ENCODE measurements at places on chromosomes 3 and 15.

- peak; percentile 99 for DNase-seq
These were observed 41.5 kb downstream of the CP start for GRCh38 chr3:149180057-149180573.

DNA sequence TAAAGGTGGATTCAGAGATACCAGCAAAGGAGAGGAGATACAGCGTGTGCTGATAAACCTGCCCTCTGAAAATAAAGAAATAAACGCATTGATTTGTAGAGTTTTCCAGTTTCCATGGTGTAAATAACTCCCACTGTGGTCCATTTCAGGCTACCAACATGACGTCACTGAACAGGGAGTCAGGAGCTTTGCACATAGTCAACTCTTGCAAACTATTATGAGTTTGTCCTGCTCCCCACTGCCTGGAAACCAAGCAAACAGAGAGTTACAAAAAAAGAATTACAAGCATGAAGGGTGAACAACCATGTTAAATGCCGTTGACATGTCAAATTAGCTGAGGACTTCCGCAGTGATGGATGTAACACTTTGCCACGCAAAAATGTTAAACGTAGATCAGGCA lies 70.4 kb upstream of the GATA2 start:
- DNase-seq = no peak

GRCh38 chr15:90685591-90686434 lies 31.3 kb upstream of the BLM start:
- DNase-seq = no peak

DNA sequence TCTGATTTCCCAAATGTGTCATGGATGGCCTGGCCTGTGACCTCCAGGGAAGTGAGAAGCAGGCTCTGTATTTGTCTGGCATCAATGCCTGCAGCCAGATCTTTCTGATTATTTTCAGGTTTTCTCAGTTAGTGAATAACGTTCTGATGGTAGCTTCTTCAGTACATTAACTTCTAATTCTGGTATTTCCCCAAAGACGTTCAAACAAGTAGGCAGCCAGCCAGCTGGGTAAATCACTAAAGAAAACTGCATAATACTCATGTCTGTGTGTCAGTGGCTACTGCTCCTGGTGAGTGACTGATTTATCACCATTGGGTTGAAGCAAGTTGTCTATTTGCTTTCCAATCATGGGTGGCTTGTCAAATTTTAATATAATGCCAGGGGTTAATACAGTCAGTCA lies 162.6 kb upstream of the PFN2 start:
- DNase-seq = no peak

DNA sequence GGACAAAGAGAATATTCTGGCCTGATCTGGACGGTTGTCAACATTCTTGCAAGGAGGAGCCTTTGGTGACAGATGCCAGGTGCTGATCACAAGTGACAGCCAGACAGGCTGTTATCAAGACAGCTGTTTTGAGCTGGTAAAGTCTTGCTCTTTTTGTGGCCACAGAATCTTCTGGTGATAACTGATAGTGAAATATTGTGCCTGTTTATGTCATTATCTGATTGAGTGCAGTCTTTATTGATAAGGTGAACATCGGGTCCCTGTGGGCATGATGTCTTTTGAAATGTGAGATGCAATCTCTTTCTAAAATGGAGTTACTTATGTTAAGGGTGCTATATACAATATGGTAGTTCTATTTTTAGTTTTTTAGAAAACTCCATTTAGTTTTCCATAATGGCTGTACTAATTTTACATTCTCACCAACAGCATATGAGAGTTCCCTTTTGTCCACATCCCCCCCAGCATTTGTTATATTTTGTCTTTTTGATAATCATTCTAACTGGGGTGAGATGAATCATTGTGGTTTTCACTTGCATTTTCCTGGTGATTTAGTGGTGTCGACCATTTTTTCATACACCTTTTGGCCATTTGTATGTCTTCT lies 10.7 kb downstream of the CEP63 start:
- DNase-seq = no peak

DNA sequence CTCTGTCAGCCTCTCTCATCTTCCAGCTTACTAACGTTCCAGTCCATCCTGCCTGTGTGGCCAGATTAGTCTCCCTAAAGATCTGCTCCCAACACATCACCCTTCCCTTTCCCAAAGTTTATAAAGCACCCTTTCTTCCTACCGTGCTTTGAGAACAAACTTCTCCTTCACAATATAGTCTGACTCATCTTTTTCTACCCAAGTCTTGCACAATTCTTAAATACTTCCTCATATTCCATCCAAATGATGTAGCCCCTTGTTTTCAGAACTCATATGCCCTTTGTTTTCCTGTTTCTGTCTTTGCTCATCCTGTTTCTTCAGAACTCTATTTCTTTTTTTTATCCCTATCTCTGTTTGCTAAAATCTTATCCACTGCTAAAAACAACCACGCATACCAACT lies 326.8 kb downstream of the MFSD1 start:
- peak; percentile 48 for DNase-seq

DNA sequence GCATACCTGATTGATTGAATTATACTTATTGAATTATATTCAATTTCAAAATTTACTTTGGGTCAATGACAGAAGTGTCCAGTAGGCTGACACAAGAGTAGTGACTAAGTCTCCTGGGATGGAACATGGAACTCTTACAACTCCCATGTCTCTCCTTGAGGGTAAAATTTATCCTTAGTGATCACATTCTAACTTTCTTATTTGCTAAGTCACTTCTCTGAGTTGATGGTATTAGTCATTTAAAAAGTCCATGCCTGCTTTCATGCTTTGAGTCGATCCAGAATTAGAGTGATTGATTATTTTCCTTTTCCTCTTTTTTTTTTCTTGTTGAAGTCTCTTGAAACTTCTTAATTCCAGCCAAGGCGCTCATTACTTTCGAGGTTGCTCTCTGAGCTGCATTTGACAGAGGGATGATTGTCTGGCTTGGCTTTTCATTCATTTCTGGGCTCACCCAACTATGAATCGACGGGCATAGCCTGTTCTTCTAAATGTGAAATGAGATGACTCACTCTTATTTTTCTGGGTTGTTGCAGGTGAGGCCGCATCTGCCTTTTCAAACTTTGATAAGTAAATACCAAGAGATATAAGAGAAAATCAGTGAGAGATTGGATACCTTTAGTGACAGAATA lies 34.9 kb downstream of the LRRC3B start:
- DNase-seq = no peak

GRCh38 chr3:143294188-143294587 lies 174.6 kb downstream of the CHST2 start:
- DNase-seq = no peak

- no peak for DNase-seq
These were observed 19.8 kb downstream of the FANCD2OS start for GRCh38 chr3:10088256-10088655.

DNA sequence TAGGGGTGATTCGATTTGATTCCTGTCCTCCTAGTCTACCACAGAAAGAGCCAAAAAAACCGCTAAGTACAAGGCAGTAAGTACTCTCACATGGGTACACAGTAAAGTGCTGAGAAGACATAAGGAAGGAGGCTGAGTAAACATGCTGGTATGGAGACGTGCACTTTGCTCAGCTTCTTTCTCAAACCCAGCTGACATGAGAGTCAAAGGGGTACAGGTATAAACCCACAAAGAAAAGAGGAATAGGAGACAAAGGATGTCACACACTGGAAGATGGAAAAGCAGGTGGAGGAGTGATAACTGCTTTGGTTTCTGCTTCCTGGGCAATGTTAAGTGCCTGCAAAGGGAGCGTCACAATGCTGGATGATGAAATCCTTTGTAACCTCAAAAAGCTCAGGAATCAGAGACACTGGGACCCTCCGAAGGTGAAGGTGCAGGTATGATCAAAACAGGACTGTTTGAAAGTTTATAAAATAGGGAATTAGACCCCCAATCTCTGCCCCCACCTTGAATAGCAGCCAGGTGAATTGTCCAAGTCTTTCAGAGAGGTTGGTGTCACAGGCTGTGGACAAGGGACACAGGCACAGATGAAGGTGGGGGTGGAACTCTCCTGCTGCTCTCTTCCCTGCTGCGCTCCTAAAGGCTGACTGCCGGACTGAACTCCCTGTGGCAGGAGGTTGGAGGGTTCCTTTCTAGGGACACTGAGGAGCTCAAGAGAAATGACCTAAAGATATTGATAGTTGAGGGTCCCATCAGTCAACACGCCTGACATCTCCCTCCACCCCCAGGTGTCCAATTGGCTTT lies 101.8 kb downstream of the RAB11A start:
- no peak for DNase-seq

DNA sequence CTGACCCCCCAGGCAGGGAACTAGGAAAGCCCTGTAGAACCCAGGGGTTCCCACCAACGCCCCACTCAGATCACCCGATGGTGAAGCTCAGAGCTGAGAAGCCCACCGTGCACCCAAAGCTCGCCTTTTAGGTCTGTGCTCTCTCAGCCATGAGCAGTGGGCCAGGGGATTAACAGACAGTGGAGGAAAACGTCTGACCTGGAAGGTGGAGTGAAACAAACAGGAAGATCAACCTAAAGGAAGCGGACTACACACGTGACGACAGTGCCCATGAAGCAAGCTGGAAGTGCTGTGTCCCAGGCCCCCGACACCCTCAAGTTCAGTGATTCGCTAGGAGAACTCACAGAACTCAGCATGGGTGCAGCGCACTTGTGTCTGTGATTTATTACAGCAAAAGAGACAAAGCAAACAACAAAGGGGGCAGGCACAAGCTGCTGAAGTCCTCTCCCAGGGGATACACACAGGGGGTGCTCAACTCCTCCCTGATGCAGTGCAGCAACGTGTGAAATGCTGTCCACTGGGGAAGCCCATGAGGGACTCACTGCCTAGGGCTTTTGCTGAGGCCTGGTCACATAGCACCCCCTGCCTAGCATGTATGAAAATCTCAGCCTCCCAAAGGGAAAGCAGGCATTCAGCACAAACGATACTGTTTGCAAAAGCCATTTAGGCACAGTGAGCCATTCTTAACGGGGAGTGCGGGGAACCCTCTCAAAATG lies 43.5 kb downstream of the CFAP92 start:
- DNase-seq = no peak

GRCh38 chr3:142888099-142888480 lies 793 bp downstream of the PCOLCE2 start:
- DNase-seq = no peak

- no peak for DNase-seq
These were observed 282.5 kb upstream of the TTC14 start for GRCh38 chr3:180319461-180319860.

GRCh38 chr15:88708655-88709054 lies 69.8 kb downstream of the ISG20 start:
- no peak for DNase-seq

DNA sequence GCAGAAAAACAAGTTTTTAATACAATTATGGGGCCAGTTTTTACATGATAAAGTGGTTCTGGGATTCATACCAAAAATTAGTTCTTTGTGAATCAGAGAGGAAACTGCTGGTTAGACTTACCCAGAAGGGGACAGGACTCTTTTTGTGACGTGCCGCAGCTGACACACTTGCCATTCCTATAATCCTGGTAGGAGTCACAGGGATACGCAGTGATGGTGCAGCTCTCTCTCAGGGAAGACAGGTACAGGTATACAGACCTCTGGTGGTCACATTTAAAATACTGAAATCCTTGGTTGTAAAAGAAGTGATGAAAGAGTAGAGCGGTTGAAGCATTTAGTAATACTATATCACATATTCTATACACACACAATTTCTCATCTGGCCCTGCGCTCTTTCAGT lies 20.2 kb upstream of the TMEM41A start:
- no peak for DNase-seq

GRCh38 chr3:181564222-181564621 lies 147.5 kb upstream of the SOX2 start:
- no peak for DNase-seq

DNA sequence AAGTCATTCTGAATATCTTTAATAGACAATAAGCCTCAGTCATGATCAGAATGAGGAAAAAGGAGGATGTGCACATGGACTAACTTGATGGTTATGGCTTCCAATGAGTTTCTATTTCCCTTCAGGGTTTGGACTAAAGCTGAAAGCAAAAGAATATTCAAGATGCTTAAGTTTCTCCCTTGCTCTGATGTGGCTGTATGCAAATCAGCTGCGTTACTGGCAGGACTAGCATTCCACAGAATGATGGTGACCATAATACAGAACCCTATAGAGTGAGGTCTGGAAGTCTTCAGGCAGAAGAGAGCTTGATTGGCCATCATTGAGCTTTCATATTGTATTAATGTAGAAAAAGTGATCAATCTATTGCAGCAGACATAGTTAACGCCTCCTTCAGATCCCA lies 466.0 kb downstream of the NLGN1 start:
- no peak for DNase-seq

DNA sequence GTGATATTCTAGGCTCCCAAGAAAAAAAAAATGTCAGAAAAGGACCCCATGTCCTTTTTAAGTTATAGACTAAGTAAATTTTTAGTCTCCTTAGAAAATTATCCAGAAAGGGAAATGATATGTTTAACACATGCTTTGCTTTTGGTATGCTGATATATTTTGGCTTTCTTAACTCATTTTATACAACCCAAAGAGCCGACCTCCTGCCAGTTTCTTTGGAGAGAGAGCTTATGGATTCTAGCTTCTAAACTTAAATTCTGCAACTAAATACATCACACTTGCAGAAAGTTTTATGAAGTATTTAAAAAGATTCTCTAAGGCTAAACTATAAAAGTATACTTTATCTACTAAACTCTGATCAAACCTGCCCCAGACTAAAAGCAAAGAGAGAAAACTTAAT lies 43.9 kb upstream of the ZPLD1 start:
- no peak for DNase-seq

DNA sequence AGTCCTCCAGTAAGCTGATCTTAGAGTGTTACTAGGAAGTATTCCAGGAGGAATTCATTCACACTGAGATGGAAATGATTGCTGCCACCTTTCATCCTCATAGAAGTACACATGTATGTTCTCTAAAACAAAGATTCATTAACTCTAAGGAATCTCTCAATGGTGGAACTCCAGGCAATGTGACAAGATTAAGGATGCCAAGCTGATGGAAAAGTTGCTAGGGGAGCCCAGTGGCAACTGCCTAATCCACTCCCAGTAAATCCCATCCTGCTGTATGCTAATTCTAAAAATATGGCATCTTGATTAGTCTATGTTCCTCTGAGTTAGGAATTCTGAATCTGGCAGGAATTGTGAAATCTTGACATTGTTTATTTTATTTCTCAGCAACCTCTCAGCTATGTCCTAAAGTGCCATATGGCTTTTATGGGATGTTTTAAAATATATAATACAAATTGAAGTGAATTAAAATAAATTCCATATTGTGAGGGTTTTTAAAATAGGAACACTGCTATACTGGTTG lies 210.0 kb upstream of the TRIM42 start:
- DNase-seq = no peak

DNA sequence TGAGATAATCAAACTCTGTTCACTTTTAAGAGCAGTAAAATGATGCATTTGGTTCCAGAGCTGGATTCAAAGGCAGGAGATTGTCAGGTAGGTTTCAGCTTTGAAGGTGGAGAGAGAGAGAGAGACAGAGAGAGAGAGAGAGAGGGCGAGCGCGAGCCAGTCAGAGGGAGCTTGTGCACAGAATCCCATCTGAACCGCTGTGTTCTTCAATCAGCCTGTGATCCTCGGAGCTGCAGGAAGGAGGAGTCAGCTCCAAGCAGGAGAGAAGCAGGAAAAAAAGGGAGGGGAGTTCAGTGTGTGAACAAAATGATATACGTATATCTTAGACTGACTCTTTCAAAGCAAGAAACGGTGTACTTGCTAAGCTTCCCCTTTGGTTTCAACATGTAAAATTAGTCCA lies at the start of gene GPR149:
Gene GPR149 (minus strand): TSS at position 177 of the 400 bp plus-strand sequence. CDS start 575 bp downstream, outside the sequence.
- DNase-seq = peak; percentile 22

Data from non-pigmented ciliary epithelial cell (primary cell).